NCI-H1694 (cell line): ENCODE measurements at places on chromosomes 4 and X.

GRCh38 chr4:182916483-182917181, 554 bp downstream of the DCTD start:
- no peak for DNase-seq

GRCh38 chr4:106017975-106018374, 122.7 kb downstream of the NPNT start:
- DNase-seq, result no peak

GRCh38 chr4:5758741-5759140, 47.7 kb downstream of the EVC start:
- no peak for DNase-seq

DNA sequence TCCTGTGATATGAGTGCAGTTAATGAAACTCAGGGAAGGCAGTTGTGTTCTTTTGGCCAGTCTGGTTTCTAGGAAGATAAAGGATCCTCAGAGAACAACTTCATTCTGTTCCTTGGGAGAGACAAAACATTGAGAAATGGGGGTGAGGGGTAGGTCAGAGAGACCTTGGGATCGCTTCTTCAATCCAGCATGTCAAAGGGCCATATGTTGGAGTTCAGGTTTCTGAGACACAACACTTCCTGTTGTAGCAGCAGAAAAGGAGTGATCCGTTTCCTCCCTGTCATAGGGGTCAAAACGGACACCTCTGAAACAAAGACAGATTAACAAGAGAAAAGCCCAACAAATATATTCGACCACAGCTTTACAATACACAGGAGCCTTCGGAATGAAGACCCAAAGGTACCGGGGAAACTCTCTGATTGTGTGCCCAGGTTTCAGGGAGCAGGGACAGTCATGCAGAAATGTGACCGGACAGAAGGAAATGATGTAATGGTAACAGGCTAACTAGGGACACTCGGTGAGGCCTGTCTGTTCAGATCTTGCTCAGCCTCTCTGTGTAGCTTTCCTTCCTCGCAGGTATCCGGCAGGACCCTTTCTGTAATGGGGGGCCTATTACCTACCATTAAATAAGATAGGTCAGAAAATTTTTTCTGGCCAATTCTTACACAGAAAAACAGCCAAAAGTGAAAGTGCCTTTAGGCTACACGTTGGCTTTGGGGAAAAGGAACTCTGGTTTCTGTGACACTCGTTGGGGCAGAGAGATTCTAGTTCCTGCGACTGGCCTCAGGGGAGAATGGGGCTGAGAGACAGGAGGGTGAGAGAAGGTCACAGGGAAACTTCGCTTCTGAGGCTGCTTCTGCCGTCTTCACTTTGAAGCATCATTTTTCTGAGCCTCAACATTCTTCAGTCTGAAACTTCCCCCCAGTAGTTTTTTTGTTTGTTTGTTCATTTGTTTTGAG, 103.3 kb upstream of the TLR3 start:
- DNase-seq, result no peak

GRCh38 chr4:180156684-180157083, 2086.5 kb upstream of the TENM3 start:
- DNase-seq, result no peak

DNA sequence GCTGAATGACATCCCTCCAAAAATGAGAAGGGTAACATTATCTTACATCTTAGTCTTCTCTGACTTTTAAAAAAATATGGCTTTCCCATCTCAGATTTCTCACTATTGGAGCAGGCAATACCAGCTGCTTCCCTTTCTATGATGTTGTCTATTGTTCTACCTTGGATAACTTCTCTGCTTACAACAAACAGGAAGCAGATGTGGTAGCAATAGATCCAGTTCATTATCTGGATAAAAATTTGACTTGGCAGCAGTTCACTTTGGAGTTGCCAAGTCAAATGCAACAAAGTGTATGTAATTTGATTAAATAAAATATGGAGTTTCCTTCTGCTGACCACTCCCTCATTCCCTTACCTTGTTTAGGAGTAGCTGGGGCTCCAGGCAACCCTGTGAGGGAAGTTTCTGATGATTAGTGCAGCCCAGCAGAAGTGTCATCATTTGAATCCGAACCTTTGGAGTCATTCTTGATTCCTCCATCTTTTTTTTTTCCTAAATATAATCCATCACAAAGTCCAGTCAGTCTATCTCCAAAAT, 72.0 kb upstream of the GPRIN3 start:
- peak; percentile 55 for DNase-seq

GRCh38 chr4:70705183-70706043, 16.4 kb upstream of the RUFY3 start:
- peak; percentile 35 for DNase-seq

GRCh38 chrX:26254436-26254835, 38.5 kb downstream of the MAGEB5 start:
- DNase-seq, result no peak

DNA sequence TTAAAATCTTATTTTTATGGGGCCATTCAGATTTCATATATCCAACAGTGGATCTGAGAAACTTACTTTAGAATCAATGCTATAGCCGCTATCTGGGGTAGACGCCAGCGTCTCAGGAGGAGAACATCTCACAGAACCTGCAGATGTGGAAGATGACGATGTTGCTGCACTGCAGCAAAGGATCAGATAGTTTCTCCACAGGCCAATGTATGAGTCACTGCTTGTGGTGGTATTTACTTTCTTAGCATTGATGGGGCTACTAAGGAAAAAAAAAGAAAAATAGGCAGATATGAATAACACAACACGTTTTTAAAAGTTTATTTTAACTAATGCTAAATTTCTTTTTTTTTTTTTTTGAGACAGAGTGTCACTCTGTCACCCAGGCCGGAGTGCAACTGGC, 85.9 kb downstream of the ZAR1 start:
- DNase-seq, result no peak

DNA sequence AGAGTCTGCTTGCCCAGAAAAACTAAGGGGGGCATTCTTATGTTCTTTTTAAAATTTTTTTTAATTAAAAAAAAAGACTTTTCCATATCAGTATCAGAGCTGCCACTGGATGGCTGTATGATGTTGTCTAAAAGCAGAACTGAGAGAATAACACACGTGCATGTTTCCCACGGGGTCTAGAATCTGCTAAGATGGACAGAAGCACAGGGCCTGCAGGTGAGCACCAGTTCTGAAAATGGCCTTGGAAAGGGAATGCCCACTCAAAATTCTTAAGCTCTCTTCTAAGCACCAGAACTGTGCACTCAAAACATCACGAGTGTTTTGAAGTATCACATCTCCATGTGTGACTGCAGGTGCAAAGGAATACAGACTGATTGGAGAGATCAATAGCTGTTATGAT, 61.1 kb downstream of the ARAP2 start:
- DNase-seq, result no peak

DNA sequence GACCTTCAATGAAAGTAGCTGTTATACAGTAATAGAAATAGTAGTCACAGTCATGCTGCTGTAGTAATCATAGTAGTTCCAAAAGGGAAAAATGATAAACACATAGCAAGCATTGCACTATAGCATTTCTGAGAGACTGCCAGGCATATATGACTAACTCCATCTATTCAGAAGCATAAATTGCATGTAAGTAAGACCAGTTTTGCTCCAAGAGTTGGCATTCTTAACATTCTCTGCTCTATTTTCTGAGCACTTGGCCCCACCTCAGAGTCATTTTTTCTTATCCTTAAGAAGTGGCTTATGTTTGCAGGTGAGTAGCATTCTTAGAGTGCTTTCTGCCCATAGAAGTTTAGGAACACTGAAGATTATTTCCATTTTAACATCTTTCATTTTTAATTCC, 490.3 kb upstream of the TECRL start:
- no peak for DNase-seq

GRCh38 chrX:125293850-125294780, 25.6 kb upstream of the TEX13C start:
- no peak for DNase-seq

DNA sequence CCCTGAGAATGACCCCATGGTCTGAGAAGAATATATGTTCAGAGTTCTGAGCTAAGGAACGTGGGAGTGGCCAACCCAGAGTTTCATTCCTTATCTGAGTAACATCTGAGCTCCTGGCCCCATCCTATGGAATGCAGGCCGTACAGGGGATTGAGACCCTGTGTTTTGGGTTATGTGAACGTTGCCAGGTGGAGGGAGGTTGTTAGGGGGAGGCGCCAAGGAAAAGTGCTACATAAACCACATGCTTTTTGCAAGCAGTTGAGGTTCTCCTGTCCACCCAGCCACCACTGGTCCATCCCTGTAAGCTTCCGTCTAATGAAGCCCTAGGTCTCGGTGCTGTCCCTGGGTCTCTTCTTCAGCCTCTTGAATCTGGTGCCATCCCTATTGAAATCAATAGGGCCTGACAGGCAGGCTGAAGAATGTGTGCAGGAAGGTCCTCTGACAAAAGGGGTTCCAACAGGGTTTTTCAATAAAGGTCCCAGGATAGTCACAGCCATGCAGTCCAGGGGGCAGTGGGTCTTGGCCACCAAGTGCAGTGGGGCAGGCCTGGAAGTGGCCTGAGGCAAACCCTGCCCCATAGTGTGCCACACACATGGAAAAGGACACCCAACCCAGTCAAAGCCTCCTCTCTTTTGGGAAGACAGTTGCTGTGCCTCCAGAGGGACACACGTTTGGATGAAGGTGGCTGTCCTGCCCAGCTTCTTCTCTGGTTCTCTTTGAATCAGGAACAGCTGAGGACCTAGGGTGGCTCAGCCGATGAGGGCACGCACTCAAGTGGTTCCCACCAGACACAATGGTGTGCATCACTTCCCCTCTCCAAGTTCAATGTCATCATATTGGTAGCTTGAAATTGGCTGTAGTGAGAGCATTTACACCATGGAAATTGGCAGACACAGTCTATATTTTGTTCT, 53.5 kb downstream of the HTRA3 start:
- DNase-seq, result no peak

- no peak for DNase-seq
Measured at GRCh38 chr4:89373394-89373793, 65.8 kb upstream of the GPRIN3 start.
